Endothelial cell (in vitro differentiated cells): ENCODE measurements at places on chromosomes 1 and 21.

DNA sequence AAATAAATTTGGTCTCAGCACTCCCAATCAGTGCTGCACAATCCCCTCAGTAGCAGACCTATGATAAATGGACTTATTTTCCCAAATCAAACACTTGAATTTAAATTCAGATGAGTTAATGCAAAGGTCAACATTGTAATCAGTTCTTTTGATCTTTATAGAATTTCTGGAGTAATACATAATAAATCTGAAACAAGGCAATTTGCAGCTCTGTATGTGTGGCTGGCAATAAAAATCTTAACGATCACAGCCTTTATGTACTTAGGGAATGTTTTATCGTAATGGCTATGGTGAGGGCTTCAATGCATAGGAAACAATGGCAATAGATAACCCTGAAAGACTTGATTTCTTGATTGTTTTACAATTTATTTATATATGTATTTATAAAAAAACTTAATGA, 91.4 kb downstream of the GPATCH2 start:
- no peak for DNase-seq

GRCh38 chr1:82511441-82511840, 710.7 kb downstream of the ADGRL2 start:
- no peak for DNase-seq

- DNase-seq: no peak
Measured at GRCh38 chr21:27379354-27379753, 412.5 kb upstream of the ADAMTS5 start.

DNA sequence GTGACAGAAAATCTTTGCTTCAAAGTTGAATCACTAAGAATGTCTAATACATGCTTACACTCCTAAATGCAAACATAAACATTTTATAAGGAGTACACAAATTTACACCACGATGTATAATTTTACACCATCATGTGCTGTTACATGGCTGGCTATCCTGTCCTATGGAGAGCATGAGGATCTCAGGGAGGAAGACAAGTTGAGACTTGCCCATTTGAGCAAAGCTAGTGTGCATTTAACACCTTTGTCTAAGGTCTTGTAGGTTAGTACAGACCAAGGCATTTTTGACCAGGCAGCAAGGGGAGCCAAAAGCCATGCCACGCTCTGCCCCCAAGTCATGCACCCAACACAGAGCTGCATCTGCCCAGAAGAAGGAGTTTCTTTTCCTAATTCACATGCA, 14.5 kb upstream of the COG2 start:
- DNase-seq: no peak

DNA sequence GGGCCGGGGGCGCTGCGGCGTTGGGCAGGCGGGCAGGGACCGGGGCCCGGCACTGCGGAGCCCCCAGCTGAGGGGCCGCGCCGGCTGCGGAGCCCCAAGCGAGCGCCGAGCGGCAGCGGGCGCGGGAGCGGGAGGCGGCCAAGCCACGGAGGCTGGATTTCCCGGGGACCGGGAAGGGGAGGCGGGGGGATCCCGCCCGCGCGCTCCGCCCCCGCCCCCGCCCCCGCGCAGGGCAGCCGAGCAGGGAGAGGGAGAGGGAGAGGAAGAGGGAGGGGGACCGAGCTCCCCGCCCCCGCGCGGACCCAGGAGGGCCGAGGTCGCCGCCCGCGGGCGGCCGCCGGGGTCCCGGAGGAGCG, at the start of gene DLGAP3:
Gene DLGAP3 (minus strand): TSS at position 154 of the 356 bp plus-strand sequence. CDS start 24,267 bp downstream, outside the sequence.
- peak; percentile 53 for DNase-seq

- no peak for DNase-seq
Measured at GRCh38 chr1:2912424-2913061, 108.7 kb upstream of the ACTRT2 start.

GRCh38 chr1:12178511-12178910, 11.7 kb downstream of the TNFRSF1B start:
- no peak for DNase-seq
